ENCODE measurements at places on chromosomes 7 and 10.

- no peak for DNase-seq
Measured at GRCh38 chr10:104824380-104825006, 183.4 kb downstream of the SORCS3 start.

GRCh38 chr7:131075406-131075805 is 252.3 kb upstream of the MKLN1 start:
- DNase-seq, result no peak

DNA sequence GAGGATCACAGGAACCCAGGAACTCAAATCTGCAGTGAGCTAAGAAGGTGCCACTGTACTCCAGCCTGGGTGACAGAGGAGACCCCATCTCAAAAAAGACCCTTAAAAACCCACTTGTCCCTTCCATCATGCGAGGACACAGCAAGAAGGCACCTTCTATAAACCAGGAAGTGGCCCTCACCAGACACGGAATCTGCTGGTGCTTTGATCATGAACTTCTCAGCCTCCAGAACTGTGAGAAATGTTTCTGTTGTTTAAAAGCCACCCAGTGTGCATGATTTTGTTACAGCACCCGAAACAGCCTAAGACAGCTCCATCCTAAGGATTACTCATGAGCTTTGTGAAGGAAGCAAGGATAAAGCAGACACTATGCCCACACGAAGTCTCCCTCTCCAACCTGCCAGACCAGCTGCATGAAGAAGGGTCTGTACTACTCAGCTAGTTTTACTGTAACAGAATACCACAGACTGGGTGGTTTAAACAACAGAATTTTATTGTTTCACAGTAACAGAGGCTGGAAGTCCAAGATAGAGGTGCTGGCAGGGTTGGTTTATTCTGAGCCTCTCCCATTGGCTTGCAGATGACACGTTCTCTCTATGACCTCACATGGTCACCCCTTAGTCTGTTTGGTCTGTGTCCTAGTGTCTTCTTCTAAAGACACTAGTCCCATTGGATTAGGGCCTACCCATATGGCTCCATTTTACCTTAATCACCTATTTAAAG is 13.7 kb downstream of the VIM start:
- no peak for DNase-seq

DNA sequence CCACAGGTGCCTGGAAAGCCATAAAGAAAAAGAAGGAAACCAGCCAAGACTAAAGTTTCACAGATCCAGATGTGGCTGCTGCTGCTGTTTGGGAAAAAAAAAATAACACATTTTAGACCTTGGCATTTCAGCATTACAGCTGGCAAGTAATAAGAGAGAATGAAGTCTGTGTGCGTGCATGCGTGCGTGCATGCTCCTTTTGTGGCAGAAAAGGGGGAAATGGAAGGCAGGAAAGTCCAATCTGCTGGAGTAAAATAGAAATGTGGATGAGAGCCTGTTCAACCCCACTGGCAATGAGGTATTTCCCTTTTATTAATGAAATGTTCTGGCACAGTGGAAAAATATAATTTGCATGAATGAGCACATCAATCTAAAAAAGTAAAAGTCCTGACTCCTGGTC is 137.0 kb upstream of the SEMA3A start:
- DNase-seq, result no peak

GRCh38 chr7:3551536-3551935 is 250.5 kb downstream of the SDK1 start:
- DNase-seq, result no peak

DNA sequence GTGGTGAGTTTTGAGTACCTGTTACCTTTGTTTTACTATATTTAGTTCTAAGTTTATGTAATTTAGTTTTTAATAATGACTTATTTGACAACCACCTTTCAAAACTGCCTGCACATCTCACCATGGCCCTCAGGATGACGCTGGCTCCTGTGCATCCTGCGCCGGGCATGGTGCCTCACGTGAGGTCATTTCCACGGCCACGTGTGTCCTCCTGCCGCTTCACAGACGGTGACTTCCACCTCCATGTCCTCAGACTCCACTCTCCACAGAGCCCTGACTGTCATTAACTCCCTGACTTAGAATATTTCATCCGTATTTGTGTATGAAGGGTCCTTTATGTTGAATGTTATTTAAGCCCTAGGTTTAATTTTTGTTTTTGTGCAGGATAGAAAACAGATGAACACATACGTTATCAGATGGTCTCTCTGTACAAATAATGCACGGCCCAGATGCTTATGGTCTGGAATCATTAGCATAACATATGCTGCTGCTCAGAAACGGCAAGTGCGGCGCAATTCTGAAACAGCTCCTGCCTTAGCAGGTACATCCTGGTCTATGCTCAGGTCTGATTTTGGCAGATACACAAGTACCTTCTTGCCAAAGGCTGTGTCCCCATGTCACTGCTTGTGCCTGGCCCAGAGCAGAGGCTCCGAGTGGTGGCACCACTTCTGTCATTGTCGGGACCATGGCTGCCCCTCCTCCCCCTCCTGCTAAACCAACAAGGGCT is 155.8 kb downstream of the WDR37 start:
- DNase-seq, result no peak

- no peak for DNase-seq
Measured at GRCh38 chr10:110364531-110364937, 59.8 kb upstream of the SMNDC1 start.

DNA sequence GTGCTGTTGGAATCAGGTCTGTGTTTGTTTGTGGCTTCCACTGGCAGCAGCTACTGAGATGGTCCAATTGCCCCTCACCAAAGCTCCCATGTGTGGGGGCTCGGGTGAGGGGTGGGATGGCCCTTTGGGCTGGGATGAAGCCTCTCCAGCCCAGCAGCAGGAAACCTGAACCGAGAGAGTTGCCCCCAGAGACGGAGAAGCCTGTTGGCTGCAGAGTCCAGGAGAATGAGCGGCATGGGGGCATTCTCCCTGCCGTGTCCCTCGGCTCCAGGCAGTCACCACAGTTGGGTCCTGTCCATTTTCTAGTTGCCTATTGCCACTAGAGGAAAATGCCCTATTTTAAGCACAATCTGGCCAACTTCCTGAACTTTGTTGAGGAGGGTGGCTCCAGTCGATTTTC is 222.2 kb upstream of the PPP2R2D start:
- no peak for DNase-seq

DNA sequence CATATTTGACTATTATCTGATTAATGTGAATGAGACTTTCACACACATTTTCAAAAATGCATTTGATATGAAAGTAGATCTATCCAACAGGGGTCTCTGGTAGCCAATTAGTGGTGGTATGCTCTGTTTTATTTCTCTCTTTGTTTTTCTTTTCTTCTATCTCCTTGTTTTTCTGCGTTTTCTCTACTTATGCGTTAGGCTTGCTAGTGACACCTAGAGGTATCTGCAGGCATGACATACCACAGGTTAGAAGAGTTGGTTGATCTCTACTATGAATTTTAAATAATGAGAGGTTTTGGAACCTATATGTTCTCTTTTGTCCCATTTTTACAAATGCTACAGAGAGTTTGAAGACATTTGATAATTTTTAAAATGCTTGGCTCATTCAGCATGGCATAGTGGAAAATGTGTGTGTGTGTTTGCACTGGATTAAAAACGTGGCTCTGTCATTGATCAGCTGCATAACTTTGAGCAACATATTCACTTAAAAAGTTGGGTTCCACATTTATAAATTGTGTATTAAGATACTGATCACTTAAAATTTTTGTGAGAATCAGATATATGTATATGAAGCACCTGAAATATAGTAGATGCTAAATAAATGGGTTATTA is 28.1 kb upstream of the PLXDC2 start:
- peak; percentile 3 for DNase-seq

- no peak for DNase-seq
Measured at GRCh38 chr10:35745617-35746403, 103.7 kb upstream of the FZD8 start.

- no peak for DNase-seq
Measured at GRCh38 chr10:29160150-29160617, 128.7 kb upstream of the LYZL1 start.

DNA sequence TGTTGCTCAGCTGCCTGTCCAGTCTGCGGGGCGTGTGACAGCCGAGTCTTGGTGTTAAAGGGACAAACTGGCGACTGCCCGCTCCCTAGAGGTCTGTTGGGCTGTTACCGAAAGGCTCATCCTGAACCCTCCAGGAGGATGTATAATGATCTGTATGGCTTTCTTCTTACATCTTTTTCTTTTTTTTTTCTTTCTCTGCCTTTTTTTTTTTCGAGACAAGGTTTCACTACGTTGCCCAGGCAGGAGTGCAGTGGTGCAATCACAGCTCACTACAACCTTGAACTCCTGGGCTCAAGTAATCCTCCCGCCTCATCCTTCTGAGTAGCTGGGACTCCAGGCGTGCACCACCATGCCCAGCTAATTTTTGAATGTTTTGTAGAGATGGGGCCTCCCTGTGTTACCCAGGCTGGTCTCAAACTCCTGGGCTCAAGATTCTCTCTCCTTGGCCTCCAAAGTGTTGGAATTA is 857 bp downstream of the INTS15 start:
- DNase-seq, result no peak

GRCh38 chr10:19730167-19730906 is 85.9 kb upstream of the PLXDC2 start:
- no peak for DNase-seq

GRCh38 chr10:77965294-77965693 is 38.7 kb upstream of the DLG5 start:
- no peak for DNase-seq

GRCh38 chr7:123748171-123748733 is 551 bp downstream of the WASL start:
- DNase-seq, result no peak

GRCh38 chr10:113991091-113991860 is 52.4 kb upstream of the ADRB1 start:
- no peak for DNase-seq

- DNase-seq, result peak; percentile 44
Measured at GRCh38 chr7:150716368-150716767, at the start of gene GIMAP1. TSS of gene GIMAP1 (plus strand) at chr7:150716613. CDS start at chr7:150719048, 2,435 bp downstream.

GRCh38 chr10:13555884-13556510 is 27.2 kb upstream of the BEND7 start:
- no peak for DNase-seq

- DNase-seq, result no peak
Measured at GRCh38 chr7:143965280-143965679, 10.6 kb downstream of the OR2F1 start.

DNA sequence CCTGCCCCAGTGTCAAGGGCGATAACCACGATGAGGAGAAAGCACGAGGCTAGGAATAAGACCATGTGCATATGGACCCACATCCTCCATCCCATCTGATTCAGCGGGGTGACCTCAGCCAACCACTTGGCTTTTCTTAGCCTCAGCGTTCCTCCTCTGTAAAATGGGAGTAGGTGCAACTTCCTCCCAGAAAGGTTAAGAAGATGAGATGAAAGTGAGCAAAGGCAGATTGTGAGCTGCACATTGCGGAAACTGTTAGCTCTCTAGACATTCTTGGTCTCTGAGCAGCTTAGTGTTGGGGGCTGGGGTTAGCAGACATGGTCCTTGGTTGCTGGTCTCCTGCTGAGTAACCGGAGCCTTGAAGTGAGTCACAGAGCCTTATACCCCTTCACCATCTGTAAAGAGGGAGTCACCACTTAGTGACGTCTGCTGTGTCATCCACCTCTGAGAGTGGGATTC is 497.3 kb upstream of the GALNT17 start:
- DNase-seq, result no peak

- DNase-seq, result no peak
Measured at GRCh38 chr7:128935342-128935730, 2.4 kb upstream of the IRF5 start.

DNA sequence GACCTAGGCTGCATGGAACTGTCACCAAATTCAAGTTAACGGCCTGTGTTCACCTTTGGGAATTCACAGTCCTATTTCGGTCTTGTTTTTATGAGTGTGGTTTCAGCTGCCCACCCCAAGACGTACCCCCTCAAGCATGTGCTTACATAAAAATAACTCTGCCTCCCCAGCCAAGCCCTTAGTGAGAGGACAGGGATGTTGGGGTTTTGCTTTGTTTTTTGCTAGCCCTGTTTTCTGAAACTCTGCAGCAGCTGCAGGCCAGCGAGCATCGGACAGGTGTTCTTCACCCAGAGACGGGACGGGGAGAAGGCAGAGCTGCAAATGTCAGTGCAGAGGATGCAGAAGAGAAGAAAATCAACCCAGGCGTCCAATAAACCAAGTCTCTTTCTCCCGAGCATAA is 13.5 kb downstream of the CHST15 start:
- no peak for DNase-seq

GRCh38 chr7:36361227-36361626 is 28.4 kb upstream of the ANLN start:
- no peak for DNase-seq

- DNase-seq, result no peak
Measured at GRCh38 chr10:10396601-10397000, 621.1 kb upstream of the CELF2 start.

- no peak for DNase-seq
Measured at GRCh38 chr7:105678811-105679495, 97.7 kb upstream of the EFCAB10 start.

DNA sequence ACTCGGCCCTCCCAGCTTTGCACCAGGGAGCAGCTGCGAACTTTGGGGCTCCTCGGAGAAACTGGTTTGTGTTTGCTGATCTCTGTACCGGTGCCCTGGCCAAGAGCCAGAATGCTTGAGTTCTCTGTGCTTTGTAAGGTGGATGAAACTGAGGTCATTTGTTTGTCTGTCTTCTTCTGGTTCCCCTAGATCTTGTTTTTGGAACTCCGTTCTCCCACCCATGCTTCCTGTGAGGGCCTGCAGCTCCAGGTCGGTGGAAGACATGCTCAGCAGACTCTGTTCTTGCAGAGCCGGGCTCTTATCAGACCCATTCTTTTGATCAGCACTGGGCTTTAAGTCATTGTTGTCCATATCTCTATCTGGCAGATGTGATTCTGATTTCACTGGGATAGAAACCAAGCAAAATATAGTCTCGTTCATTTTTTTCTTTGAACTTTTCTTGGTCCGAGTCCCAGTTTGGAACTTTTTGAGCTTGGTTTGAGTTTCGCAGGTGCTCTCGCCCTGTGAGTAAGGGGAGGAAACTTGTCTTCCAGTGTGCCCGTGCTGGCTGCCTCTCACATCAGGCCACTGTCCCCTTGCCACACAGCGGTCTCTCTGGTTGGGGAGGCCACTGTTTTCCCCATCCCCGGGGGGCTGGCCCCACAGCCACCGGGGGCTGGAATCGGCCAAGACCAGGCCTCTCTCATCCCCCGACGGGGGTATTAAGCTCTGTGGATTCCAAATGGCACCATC is 31.2 kb downstream of the JCAD start:
- no peak for DNase-seq

Data from GM12864 (cell line).